Fibroblast of mammary gland (primary cell): ENCODE measurements at places on chromosomes 4 and X.

- DNase-seq, result no peak
These were observed 128.1 kb upstream of the HPF1 start for GRCh38 chr4:169885893-169886292.

- peak; percentile 69 for DNase-seq
These were observed 210.7 kb downstream of the PDGFRA start for GRCh38 chr4:54439831-54440243.

DNA sequence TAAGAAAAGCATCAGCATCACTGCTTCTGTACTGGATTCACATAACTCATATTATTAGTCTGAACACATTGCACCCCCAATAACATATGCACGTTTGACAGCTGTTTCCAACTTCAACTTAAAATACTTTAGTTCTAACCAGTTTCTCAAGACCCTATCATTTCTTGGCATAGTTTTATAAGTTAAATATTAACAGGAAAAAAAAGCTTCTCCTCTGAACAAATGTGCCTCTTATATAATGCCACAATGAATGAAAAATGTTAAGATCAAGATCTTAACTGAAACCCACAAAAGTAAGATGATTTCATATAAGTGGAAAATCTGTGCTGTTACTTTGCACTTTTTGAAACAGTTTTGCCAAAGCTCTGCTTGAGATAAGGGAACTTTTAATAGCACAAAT lies 652.8 kb upstream of the FAM241A start:
- DNase-seq, result no peak

- DNase-seq, result no peak
These were observed 339.6 kb upstream of the PCDH10 start for GRCh38 chr4:132809298-132810032.

DNA sequence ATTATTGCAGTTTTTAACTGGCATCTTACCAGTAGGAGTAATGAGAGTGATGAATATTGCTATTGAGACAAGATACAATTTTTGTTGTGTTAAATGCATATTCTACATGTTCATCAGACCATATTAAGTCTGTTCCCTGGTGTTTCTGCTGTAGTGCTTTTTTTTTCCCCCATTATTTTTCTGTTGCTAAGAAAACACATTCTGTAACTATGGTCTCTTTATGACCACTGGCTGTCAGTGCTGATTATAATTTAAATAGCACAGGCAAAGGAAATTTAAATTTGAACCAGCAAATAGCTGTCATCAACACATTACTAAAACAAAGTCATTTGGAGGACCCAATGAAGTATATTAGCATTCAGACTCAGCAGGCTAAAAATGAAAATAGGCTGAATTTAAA lies 98.3 kb upstream of the ANKRD50 start:
- no peak for DNase-seq

DNA sequence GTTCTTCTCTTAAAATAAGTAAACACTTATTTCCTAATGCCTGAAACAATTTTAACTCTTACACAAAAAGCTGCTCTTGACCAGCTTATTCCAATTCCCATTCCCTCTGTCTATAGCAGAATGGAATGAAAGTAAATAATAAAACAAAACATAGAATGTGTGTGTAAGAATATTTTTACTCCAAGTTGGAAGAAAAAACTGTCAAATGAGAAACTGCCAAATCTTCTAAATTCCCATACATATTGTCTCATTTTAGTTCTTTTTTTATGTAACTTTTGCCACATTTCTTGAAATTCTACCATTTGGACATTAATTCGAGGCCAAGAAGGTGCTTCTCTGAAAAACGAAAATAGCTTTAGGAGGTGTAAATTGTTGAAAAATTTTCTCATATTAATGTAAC lies 477.1 kb downstream of the FAT4 start:
- no peak for DNase-seq

- DNase-seq, result no peak
These were observed 72.5 kb downstream of the AFAP1 start for GRCh38 chr4:7867191-7867590.

- DNase-seq, result peak; percentile 59
These were observed 895 bp downstream of the USP51 start for GRCh38 chrX:55488593-55489313.

DNA sequence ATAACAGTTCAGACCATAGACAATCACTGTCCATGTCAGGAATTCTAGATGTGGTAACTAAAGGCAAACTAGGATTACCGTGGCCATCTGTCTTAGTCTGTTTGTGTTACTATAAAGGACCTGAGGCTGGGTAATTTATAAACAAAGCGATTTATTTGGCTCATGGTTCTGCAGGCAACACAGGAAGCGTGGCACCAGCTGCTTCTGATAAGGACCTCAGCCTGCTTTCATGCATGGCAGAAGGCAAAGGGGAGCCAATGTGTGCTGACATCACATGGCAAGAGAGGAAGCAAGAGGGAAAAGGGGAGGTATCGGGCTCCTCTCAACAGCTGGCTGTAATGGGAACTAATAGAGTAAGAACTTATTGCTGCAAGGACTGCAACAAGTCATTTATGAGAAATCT lies 376.7 kb downstream of the GPM6A start:
- no peak for DNase-seq

DNA sequence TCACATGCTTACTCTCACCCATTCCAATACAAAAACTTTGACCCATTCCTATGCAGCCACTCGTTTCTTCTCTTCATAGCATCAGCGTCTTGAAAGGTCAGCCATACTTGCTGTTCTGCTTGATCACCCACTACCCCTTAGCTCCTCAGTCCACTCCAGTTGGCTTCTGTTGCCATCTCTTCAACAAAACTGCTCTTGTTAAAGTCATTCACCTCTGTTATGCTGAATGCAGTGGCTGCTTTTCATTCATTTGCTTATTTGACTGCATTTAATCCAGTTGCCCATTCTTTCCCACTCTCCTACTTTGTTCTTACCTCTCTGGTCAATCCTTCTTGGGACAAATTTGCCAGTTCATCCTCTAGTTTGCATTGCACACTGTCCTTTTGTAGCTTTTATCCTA lies 24.9 kb downstream of the CEP135 start:
- no peak for DNase-seq

DNA sequence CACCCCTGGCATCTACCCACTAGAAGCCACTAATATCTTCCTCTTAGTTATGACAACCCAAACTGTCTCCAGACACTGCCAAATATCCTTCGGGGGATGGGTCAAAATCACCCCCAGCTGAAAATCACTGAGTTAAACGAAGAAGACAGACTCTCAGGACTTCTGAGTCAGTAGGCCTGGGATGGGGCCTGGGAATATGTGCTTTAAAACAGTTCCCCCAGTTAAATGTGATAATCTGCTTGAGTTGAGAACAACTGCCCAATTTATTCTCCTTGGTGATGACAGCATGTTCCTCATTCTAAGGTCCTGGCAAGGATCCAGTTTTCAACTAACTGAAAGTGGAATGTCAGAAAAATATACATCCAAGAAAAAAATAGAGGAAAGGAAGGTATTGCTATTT lies 52.4 kb downstream of the CBLL2 start:
- DNase-seq, result peak; percentile 91

DNA sequence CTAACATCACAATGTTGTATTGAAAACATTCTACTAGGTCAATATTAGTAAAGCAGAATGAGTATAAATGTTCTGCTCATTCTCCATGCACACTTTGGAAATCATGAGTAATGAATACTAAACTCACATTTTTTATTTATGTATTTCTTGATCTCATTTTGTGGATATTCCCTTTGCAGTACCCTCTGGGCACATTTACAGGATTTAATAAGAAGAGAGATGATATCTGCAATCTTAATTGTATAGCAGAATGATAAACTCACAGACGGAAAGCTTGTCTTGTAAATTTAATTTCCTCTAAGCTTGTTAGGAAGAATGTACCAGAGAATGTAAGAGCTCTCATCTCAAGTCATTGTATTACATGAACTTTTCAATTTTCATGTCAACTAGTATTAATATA lies 1279.7 kb downstream of the PCDH7 start:
- no peak for DNase-seq

DNA sequence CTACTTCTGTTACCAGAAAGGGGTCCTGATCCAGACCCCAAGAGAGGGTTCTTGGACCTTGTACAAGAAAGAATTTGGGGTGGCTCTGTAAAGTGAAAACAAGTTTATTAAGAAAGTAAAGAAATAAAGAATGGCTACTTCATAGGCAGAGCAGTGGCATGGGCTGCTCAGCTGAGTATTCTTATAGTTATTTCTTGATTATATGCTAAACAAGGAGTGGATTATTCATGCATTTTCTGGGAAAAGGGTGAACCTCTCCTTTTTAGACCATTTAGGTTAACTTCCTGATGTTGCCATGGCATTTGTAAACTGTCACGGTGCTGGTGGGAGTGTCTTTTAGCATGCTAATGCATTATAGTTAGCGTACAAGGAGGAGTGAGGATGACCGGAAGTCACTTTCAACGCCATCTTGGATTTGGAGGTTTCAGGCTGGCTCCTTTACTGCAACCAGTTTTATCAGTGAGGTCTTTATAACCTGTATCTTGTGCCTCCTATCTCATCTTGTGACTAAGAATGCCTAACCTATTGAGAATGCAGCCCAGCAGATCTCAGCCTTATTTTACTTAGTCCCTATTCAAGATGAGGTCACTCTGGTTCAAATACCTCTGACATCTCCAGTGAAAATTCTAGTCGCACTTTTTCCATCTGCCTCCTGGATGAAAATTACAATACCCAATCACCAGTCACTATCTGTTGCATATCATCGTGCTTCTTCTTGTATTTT lies 15.5 kb upstream of the TDO2 start:
- DNase-seq, result no peak

- peak; percentile 19 for DNase-seq
These were observed 508.1 kb downstream of the STIM2 start for GRCh38 chr4:27368781-27369180.
